Lung (tissue), 17 donors: ENCODE measurements at places on chromosomes 13 and 19.

- DNase-seq: no peak
Observed at GRCh38 chr13:49550942-49551644, 34.3 kb downstream of the RCBTB1 start.

DNA sequence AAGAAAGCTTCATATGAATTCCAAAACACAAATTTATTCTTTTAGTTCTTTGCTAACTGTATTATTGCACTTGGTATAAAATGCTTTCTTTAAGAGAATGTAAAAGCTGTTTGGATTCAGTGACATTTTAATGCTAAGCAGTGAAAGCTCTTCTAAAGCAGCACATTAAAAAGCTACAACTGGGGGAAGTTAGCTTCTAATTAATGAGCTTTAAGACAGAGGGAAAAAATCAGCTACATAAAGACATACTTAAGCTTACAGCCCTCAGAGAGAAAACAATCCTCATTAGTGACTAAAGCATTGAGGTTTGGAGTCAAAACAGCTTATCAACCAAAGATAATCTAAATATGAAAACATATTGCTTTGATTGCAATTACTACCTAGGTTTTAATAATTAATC lies 1222.2 kb upstream of the SPRY2 start:
- DNase-seq: no peak

- peak; percentile 20 for DNase-seq
Observed at GRCh38 chr19:57559008-57559403, 657 bp downstream of the ZNF550 start.

DNA sequence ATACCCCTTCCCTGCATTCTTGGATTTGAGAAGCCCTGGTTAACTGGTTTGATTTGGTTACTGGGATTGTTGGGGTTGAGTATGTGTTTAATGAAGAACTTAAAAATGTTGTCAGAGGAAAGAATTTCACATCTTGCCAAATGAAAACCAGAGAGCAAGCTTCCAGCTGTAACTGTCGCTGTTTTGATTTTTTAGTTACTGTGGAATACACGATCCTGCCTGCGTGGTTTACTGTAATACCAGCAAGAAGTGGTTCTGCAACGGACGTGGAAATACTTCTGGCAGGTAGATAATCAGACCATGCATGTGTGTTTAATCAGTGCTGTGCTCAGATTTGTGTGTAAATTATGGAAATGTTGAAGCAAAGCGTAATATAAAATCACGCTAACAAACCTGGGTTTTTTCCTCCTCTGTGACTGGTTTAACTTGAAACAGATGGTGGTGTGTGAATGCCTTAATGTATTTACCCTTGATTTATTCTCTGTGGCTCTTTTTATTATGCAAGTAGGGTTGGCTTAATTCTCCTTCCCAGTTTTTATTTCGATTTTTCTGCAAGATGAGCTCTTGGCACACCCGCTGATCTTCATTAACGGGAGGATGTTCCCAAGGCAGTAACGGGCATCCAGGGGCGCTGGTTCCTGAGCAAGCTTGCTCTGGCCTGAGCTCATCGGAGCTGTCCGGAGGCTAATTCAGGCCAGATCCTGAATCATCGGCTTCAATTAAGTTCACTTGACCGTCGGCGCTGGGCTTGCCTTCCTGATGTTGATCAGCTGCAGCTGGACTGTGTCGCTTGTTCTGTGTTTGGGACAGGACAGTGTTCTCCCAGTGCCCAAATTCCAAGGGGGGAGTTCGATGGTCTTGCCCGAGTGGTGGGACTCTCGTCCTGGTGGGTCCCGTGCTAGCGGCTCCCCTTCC lies 16.0 kb downstream of the UPF1 start:
- DNase-seq: no peak
